ENCODE measurements at places on chromosomes 7 and 10. TPM values are rescaled to one million over a fixed set of nuclear protein-coding genes. Genes with fewer than 3 reads are reported as not detected.

DNA sequence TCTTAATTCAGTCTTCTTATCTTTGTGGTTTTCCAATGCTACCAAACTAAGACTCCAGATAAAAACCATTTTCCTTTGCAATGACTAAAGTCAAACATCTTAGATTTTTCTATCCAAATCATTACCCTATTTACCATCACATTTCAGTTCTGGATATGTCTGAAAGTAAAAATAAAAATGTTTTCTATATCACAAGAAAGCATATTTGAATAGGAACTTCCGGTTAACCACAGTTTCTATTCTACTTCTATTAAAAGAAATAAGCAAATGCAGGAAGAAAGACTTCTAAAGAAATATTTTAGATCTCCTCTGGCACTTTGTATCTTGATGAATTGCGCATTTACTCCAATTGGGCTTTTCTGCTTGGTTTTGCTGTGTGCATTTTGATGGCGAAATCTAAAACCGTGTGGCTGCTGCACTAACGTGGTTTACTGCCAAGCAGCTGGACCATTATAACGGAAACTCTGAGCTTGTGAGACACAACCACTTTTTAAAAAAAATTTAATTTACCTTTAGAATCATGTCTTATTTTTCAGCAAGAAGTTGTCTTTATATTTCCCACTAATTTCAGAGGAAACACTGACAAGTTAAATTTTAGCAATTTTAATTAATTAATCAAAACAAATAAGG, 146.1 kb downstream of the VPS50 start:
- H3K4me1 ChIP-seq: no peaks in the 10 kb centered on the region
- H3K27ac ChIP-seq: no peak overlapping the region
- no peak overlapping the region for H3K4me3 ChIP-seq

DNA sequence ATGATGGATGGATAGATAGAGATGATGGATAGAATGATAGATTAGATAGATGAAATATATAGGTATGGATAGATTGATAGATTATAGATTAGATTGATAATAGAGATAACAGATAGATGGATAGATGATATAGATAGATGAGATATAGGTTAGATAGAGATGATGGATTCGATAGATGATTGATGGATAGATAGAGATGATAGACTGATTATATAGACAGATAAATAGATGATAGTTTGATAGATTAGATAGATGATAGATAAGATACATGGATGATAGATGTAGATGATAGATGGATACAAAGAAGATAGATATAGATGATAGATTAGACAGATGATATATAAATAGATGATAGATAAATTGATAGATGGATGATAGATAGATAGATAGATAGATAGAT, 448.1 kb downstream of the GALNT17 start:
- H3K36me3 ChIP-seq: no peaks in the 10 kb centered on the region
- H3K4me1 ChIP-seq: no peaks in the 10 kb centered on the region
- no peaks in the 10 kb centered on the region for H3K27me3 ChIP-seq

The IMPDH1 gene
- total RNA-seq: 56.5 TPM

DNA sequence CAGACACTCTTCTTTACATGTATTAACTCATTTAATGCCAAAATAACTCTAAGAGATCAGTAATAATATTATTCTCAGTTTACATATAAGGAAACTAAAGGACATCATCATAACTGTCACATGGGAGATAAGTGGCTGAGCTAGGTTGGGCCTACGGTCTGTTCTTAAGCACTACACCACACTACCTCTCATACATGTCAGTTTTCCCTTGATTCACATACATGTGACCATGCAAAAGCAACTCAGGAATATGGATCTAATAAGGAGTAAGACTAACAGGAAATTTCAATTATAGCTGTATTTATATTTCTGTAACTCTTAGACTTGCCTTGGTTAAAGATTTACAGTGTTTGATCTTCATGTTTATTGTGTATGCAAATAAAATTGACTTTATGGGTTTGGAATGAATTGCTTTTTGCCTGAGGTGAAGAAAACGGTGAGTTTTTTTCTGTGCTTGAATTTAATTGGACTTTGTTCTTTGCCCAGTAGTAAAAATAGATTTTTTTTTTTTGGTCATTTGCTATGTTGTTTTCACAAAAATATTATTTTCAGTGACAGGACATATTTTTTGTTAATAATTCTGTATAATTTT, 69.7 kb downstream of the CYP51A1 start:
- H3K36me3 ChIP-seq: no peaks in the 10 kb centered on the region
- DNase-seq: no peak
- no peak overlapping the region for H3K4me3 ChIP-seq

GRCh38 chr10:63416376-63416775, 49.4 kb downstream of the JMJD1C start:
- peaks cover 2% of the 10 kb centered on the region for H3K4me1 ChIP-seq
- DNase-seq: peak; percentile 77
- no peaks in the 10 kb centered on the region for H3K27me3 ChIP-seq
- no peak overlapping the region for H3K4me3 ChIP-seq
- H3K27ac ChIP-seq: no peak overlapping the region
- no peaks in the 10 kb centered on the region for H3K36me3 ChIP-seq

DNA sequence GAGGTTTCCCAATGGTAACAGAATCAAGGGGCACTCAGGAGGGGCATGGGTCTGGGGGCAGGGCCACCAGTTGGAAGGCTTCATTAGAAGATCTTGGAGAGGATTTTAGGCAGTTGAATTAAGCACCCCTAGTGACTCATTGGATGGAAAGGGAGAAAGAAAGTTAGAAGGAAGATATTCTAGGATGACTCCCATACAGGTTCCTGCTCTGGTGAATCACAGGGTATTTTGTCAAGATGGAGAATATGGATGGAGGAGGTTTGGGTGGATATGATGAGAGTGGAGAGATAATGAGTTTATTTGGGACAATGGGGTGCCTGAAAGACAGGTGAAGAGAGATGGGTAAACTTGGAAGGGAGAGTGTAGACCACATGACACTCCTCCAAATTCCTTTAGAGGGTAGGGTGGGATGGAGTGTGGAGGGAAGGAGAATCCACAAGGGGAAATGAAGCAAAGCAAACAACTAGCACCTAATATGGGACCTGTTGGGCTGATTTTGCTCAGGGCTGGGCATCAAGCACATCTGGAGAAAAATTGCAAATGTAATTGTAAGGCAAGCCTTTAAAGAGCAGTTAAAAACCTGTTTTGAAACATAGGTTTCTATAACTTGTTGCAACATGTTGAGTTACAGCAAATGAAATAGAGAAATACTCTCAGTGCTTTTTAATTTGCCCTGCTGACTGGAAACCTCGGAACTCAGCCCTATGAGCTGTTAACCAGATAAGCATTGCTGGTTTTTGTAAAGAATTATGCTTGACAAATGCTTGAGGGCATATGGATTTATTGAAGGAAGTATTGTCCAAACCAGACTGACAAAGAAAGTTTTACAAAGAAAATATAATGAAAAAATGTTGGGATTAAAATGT, 2.9 kb upstream of the ENTPD7 start:
- H3K4me3 ChIP-seq: no peak overlapping the region
- no peaks in the 10 kb centered on the region for H3K27me3 ChIP-seq
- DNase-seq: no peak
- H3K27ac ChIP-seq: no peak overlapping the region

DNA sequence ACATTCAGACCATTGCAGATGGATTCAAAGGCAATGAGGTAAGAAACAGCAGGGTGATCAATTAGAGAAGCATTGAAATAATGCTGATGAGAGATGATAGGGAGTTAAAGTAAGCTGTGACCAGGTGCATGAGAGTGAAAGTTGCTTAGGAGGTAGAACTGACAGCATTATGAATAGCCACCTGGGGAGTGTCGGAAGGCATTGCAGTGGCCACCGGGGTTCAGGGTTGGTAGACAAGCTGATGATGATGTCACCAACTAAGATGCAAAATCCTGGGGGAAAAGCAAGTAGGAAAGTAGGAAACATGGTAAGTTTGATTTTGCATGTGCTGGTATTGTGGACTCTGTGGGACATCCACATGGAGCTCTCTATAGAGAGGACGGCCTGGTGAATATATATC, 211.9 kb upstream of the ETV1 start:
- H3K4me1 ChIP-seq: no peaks in the 10 kb centered on the region
- DNase-seq: no peak
- H3K36me3 ChIP-seq: no peaks in the 10 kb centered on the region
- no peaks in the 10 kb centered on the region for H3K27me3 ChIP-seq
- no peak overlapping the region for H3K4me3 ChIP-seq

DNA sequence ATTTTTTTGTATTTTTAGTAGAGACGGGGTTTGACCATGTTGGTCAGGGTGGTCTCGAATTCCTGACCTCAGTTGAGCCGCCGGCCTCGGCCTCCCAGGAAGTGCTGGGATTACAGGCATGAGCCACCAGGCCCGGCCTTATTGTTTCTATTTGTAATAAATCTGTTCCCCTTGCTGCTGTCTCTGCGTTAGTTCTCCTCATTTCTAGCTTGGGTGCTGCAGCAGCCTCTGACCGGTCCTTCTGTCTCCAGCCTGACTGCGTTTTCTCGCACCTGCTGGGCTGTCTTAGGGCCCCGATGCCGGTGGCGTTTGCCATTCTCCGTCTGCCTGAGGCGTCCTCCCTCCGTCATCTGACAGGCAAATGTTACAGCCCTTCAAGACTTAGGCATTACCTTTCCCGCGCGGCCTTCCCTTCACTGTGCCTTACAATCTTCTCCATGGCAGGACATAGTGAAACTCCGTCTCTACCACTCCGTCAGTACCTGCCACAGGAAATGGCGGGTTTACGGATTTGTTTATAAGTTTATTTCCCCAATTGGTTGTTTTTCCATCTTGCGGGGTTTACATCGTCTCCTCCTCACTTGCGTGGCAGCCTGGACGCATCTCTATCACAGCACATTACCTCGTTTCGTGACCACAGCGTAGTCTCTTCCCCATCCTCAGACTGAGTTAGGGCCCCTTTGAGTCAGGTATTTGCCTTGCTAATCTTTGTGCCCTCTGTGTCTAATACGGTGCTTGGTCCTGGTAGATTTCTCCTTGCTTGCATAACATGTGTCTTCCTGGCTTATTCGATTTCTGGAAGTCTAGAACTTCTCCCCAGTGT, 2.3 kb upstream of the GIMAP8 start:
- H3K36me3 ChIP-seq: no peaks in the 10 kb centered on the region
- no peak for DNase-seq
- H3K27me3 ChIP-seq: no peaks in the 10 kb centered on the region
- H3K4me1 ChIP-seq: no peaks in the 10 kb centered on the region
- H3K4me3 ChIP-seq: no peak overlapping the region
- no peak overlapping the region for H3K27ac ChIP-seq

GRCh38 chr7:155741805-155742204, 70.5 kb downstream of the SHH start:
- H3K4me1 ChIP-seq: no peaks in the 10 kb centered on the region
- H3K4me3 ChIP-seq: no peak overlapping the region
- no peaks in the 10 kb centered on the region for H3K27me3 ChIP-seq
- H3K36me3 ChIP-seq: peaks cover 18% of the 10 kb centered on the region
- DNase-seq: no peak
- H3K27ac ChIP-seq: no peak overlapping the region

The ADAMTS14 gene
- 1.8 TPM for total RNA-seq

DNA sequence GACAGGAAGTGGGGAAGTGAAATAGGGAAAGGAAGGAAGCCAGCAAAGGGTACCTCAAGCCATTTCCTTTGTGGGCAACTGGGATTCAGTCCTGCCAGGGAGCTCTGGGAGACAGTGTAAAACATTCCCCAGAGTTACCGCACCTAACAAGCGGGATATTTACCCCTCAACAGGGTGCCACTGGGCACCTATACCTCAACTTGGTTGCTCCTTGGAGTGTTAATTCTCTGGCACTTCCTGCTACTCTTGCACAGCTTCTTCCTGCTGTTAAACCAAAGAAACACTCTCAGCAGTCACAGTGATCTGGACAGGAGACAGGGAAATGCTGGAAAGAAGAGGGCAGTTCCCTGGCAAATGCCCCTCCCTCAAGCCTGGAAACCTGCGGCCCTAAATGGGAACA, 151.3 kb downstream of the REEP3 start:
- peaks cover 14% of the 10 kb centered on the region for H3K4me1 ChIP-seq
- no peak for DNase-seq
- H3K36me3 ChIP-seq: no peaks in the 10 kb centered on the region
- no peak overlapping the region for H3K27ac ChIP-seq

The LMTK2 gene
- total RNA-seq: 6.9 TPM

DNA sequence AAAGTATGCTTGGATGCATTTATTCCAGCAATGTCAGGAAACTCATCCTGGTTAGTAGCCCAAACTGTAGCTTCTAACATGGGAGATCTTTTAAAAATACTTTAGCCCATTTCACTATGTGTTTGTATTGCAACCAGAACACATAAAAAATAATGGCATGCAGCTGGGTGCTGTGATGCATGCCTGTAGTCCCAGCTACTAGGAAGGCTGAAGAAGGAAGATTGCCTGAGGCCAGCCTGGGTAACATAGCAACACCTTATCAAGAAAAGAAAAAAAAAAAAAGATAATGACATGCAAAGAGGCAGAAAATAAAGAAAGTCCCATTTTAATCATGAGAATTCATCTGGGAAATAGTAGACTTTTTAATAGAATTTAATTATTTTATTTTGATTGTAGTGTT, 517.0 kb upstream of the TEX47 start:
- no peaks in the 10 kb centered on the region for H3K36me3 ChIP-seq
- no peaks in the 10 kb centered on the region for H3K4me1 ChIP-seq
- H3K27ac ChIP-seq: no peak overlapping the region
- no peak overlapping the region for H3K4me3 ChIP-seq

The TEX36 gene
- total RNA-seq: not detected

GRCh38 chr7:143467724-143468123, 9.9 kb upstream of the TAS2R41 start:
- no peaks in the 10 kb centered on the region for H3K27me3 ChIP-seq
- no peak overlapping the region for H3K27ac ChIP-seq
- no peaks in the 10 kb centered on the region for H3K4me1 ChIP-seq
- H3K36me3 ChIP-seq: no peaks in the 10 kb centered on the region

- DNase-seq: peak; percentile 64
- no peak overlapping the region for H3K4me3 ChIP-seq
- H3K27me3 ChIP-seq: peaks cover 2% of the 10 kb centered on the region
- H3K36me3 ChIP-seq: no peaks in the 10 kb centered on the region
These were observed 139.1 kb upstream of the PFKP start for GRCh38 chr10:2927958-2928840.

DNA sequence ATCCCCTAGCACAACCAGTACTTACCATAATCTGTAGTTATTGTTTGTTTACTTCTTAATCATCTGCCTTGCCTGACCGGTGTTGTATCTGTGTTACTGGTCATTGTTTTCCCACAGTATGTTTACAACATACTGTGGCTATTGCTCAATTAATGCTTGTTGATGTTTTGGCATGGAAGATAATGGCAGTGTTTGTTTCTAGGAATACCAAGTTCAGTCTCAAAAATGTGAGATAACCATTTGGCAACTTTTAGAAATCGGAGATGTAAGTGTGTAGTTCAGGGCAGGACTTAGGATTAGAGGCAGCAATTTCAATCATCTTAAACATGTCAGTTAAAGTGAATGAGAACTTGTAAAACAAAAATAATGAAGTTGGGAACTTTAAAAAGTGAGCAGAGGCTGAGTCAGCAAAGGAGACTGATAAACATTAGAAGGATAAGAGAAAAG, 8.2 kb downstream of the MINDY3 start:
- no peak overlapping the region for H3K4me3 ChIP-seq
- DNase-seq: no peak
- no peaks in the 10 kb centered on the region for H3K36me3 ChIP-seq
- no peaks in the 10 kb centered on the region for H3K27me3 ChIP-seq
- no peaks in the 10 kb centered on the region for H3K4me1 ChIP-seq

GRCh38 chr10:17965649-17966235, 14.0 kb downstream of the SLC39A12 start:
- H3K27me3 ChIP-seq: no peaks in the 10 kb centered on the region
- peaks cover 3% of the 10 kb centered on the region for H3K4me1 ChIP-seq
- no peak overlapping the region for H3K4me3 ChIP-seq
- no peak for DNase-seq
- H3K36me3 ChIP-seq: no peaks in the 10 kb centered on the region

All from fibroblast of lung (primary cell).